Body of pancreas (tissue), 4 donors: ENCODE measurements at places on chromosomes 2 and 18. TPM values are rescaled to one million over a fixed set of nuclear protein-coding genes. Genes with fewer than 3 reads are reported as not detected.

MGAT4A gene
- 72.4 TPM for total RNA-seq

DNA sequence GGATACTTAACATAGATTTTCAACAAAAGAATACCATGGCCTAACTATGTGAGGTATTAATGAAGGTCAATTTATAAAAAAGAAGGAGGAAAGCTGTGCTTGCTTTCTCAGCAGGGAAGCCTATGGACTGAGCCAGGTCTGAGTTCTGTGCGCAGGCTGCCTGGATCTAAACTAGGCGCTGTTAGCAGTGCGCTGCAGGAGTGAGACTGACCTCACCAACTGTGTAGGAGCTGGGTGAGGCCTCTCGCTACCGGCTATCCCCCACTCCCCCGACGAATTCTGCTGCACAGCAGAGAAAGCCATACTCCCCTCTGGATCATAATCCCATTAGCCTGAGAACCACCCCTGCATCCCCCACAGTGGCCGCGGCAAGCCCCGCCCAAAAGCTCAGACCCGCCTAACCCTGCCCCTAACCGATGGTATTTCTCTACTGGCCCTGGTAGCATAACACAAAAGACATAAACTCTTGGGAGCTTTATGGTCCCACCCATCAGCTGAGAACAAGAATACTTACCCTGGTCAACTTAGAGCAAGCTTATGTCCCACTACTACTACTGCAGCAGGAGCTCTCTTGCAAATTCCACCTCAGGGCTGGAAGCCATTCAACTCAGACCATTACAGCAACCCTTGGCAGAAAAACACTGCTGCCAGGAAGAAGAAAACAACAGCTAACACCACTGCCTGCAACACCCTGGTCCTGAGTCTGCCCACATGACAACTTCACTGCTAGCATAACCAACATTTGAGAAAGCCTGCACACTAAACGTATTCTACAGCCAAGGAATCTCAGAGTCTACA, 28.0 kb downstream of the SULT1C2 start:
- no peak for DNase-seq

DNA sequence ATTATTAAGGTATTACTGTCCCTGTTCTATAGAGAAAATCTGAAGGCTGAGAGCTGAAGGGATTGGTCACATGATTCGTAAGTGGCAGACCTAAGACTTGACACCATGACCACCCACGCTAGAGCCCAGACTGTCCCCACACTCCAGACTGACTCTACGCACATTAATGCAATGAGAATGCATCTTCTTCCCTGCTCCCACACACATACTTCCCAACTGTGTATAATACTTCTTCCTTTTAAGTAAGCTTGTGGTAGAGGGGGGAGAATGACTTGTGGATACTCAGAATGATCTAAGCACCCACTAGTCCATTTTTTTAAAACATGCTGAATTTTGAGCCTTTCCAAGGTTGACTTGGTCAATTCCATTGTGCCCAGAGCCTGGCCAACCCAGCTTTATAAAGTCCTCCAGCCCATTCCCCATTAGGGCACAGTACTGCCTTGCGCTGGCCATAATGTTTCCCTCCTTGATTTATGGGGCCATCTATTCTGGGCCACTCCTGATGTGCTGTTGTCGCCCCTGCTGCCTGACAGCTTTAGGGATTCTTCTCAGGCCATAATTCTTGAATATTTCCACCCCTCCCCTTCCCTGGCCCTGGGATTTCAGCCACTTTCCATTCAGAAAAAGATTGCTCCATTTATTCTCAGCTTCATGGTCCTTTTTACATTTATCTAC, 28.7 kb downstream of the ALK start:
- DNase-seq = no peak

TUBB8B gene
- not detected for total RNA-seq

- no peak for DNase-seq
These were observed 251.3 kb downstream of the FAM210A start for GRCh38 chr18:13474907-13475545.

ANKRD53 gene
- 10.2 TPM for total RNA-seq

DNA sequence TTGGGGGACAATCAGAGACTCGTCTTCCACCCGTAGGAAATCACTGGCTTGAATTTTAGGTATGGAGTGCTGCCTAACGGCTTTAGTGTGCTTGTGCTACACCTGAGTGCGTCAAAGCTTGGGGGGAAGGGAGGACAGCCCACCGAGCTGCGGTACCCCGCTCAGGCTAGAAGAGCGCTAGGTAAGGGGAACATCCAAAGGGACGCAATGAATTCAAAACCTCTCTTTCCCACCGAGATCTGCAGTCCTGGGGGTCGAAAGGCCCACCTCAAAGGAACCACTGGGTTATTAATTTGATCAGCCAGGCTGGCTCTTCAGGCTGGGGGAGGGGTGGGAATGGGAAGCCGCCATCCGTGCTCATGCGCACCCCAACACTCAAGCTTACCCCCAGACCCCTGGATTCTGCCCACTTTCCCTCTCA, 2.7 kb downstream of the EPHA4 start:
- no peak for DNase-seq

DNA sequence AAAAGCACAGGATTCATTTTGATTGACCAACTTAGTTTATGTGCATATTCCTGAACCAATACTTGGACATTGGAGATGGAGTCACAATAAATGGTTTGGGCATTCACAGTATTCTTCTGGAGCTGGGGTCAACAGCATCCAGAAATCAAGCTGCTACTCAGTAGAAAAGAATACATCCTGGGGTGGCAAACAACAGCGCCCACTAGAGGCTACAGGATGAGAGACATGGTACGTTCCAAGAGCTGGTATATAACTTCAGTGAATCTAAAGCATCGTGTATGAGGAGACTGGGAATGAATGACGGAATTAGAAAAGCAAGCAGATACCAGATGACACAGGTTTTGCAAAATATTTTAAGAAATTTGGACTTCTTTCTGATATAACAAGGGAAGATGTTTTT, 142.9 kb upstream of the FIGN start:
- peak; percentile 65 for DNase-seq

KANSL1L gene
- 26.5 TPM for total RNA-seq

DNA sequence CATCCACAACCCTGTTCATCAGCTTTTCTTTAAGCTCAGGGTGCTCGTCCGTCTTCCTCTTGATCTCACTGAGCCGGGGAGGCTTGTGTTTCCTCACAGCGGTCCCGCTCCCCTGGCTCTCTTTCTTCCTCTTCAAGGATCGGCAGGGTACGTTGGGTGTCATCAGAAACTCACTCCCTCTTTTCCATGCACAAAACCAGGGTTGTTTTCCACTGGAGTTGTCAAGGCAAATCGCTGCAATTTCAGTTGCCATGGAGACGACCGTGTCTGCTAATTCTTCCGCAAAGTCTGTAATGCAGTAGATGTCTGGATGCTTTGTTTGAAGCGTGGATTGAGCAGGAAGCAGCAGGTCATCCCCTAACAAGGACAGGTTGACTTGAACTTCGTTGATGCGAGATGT, 146.4 kb downstream of the DAW1 start:
- no peak for DNase-seq

ANKRD30BL gene
- total RNA-seq = not detected

DNA sequence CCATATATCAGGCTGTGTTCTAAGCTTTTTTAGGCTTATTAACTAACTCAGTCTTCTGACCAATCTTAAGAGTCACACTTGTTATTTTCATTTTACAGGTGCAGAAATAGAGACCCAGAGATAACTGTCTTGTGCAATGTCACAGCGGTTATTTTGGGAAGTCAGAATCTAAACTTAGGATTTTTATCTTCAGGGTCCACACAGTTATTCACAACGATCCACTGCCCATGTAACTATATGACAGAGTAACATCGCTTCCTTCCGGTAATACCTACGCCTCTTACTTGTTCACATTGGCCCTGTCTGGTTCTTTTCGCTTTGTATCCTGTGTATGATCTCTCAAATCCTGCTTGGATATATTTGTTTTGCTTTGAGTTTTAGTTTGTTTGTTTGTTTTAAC, 631.7 kb downstream of the LRP1B start:
- no peak for DNase-seq

DNA sequence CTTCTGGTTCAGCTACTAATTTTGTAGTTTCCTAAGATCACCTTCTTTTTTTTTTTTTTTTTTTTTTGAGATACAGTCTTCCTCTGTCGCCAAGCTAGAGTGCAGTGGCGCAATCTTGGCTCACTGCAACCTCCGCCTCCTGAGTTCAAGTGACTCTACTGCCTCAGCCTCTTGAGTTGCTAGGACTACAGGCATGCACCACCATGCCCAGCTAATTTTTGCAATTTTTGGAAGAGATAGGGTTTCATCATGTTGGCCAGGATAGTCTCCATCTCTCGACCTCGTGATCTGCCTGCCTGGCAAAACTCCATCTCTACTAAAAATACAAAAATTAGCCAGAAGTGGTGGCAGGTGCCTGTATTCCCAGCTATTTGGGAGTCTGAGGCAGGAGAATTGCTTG, 301.5 kb upstream of the TFPI start:
- no peak for DNase-seq

- no peak for DNase-seq
These were observed 21.0 kb downstream of the SLC20A1 start for GRCh38 chr2:112666761-112667122.

DNA sequence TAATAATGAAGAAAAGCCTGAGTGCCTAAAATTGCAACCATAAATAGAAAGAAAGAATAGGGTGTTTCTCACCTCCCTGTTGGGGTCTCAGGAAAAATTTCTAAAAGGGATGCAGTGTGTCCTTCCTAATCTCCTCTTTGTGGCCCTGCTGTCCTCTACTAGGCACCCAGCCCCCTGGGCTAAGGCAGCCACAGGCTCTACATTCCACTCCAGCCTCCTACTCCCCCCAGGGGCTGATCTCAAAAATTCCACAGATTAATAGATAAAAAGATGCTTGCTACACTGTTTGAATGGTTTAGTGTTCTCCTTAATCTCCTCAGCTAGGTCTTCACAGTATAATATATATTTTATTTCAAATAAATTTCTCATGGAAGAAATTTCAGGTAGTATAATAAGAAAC, 17.6 kb downstream of the SATB2 start:
- no peak for DNase-seq
